Amniotic stem cell (primary cell): ENCODE measurements at places on chromosomes 1 and 21.
A peak's percentile ranks its signal among the peaks of the same experiment; 100 is the strongest.

DNA sequence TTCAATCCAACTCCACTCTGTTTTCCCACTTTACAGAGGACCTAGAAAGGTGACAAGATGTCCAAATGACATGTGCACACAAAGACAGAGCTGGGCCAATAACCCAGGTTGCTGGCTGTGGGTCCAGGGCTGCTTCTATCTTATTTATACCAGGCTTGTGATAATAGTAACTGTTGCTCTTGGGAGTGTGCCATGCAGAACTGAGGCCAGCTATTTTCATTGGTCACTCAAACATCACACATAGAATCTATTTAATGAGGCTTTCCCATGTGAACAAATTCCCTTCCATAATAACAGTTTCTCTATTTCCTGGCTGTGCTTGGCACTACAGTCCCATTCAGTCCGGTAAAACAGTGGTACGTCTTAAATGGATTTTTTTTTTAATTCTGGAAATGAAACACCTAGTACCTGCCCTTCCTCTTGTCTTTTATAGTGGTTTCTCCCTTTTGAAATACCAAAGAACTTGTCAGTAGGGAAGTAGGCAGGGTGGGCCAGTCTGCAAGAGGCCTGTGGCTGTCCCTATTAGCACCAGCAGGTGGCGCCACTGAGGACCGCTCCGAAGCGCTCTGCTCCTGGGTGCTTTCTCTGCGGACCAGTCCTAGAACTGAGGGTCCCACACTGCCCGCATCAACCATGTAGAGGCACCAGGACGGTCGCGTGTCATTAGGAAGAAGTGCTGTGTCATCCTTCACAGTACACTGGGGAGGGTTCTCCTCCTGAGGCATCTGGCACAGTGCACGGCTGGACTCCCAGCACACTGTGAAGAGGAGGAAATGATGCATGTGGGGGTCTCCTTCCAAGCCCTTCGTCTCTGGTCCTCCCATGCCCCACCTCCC is 52.1 kb downstream of the GPR161 start:
- DNase-seq, result no peak

- no peak for DNase-seq
These were observed 14.7 kb upstream of the GSTM4 start for GRCh38 chr1:109641078-109641740.

DNA sequence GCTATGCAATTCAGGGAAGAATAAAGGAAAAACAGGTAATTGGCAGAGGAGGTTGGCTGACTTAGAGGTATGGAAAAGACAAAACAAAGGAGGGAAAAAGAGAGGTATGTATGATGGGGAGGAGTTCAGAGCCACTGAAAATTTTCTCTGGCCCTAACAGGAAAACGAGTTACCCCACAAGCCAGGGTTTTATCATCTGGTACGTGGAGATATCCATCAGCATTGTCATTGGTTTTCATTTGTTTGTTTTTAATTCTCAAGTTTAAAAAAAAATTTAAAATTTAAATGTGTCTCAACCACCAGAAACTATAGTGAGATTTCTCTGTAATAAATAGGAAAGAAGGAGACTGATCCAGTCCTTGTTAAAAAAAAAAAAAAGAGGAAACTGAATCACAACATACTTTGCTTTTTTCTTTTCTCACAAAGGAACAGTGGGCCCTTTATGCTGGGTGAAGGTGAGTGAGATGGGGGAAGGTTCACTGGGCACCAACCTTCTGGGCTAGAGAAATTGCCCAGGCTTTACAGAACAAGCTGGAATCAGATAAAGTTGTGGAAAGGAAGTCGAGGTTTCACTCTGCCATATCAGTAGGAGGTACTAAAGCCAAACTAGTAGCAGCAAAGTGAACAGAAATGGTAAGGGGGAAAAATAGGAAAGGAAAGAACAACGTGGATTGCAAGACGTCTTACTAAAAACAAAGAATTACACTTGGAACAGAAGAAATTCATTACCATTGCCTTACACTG is 2.7 kb downstream of the IFNAR2 start:
- DNase-seq, result no peak

- DNase-seq, result no peak
These were observed 73.8 kb upstream of the MORC3 start for GRCh38 chr21:36246080-36246631.

- DNase-seq, result no peak
These were observed 401.3 kb downstream of the HHAT start for GRCh38 chr1:210730023-210730422.

DNA sequence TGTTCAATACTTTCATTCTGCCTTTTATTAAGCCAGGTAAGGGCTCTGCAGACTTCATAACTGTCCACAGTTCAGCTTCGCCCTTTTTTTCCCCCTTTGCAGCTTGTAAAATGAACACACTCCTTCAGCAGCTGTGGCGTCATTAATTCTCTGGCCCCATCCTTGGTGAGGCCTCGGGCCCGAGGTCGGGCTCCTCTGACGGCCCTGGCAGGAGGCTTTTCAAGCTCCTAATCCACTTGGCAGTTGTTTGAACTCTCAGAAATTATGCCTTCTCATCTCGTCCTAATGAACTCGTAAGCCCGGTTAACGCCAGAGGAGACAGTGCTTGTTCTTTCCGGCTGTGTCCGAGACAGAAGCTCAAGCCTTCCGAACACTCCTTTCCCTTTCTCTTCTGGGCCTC is 18.1 kb upstream of the EPHA8 start:
- no peak for DNase-seq

- no peak for DNase-seq
These were observed 254.4 kb upstream of the GJB5 start for GRCh38 chr1:34500451-34500850.

- DNase-seq, result no peak
These were observed 341.1 kb upstream of the RUNX1 start for GRCh38 chr21:35390013-35390776.

- DNase-seq, result no peak
These were observed 68.4 kb downstream of the SNRPE start for GRCh38 chr1:203929741-203930309.

- DNase-seq, result no peak
These were observed 15.4 kb downstream of the TRIM67 start for GRCh38 chr1:231177226-231177625.

DNA sequence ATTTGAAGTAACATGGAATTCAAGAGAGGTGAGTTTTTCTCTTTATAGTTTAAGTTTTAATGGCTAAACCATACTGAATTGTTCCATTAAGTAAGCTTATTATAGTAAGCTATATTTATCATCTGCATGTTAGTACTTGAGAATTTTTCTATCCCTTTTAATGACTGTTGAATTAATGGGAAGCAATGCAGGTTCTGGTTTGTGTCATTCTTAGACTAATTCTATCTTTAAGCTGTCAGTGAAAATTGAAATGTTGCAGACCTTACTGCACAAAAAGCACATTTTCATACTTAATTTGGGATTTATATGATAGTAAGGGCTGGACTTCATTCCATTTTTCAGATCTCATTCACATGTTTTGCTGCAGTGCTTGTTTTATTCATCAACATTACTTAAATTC is 25.9 kb downstream of the SRSF11 start:
- no peak for DNase-seq

- no peak for DNase-seq
These were observed 14.4 kb upstream of the DIPK1A start for GRCh38 chr1:92975551-92976232.

- DNase-seq, result peak; percentile 23
These were observed 65.8 kb downstream of the AK5 start for GRCh38 chr1:77347646-77348045.

DNA sequence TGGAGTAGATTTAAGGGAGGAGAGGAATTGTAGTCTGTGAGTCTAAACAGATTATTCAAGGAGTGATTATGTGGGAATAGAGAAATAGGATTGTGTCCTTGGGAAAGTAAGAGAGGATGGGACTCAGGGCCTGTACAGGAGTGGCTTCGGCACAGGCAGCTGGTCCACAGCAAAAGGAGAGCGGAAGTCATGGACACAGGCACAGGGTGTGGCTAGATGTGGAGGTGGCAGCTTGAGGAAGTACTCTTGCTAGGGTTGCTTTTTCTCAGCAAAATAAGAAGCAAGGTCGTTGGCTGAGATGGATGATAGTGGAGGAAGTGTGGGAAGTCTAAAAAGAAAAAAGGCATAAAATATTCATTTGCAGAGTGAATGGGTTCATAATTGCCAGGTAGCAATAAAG is 18.5 kb upstream of the ZNF648 start:
- no peak for DNase-seq

DNA sequence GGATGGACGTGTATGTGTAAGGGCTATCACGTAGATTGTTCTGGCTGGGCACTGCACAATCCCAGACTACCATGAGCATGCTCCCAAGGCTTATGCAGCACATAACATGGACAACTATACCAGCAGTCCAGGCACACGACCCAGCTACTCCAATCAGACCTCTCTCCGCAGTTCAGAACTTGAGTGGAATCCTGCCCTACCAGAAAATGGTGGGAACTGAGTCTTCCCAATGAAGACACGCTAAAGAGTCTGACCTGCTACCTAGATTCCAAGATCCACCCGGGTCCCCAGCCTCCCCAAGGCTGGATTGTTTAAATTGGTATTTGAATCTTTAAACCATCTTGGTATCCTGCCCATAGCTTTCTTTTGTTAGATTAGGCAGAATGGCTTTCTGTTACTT is 251.3 kb upstream of the KAZN start:
- no peak for DNase-seq

DNA sequence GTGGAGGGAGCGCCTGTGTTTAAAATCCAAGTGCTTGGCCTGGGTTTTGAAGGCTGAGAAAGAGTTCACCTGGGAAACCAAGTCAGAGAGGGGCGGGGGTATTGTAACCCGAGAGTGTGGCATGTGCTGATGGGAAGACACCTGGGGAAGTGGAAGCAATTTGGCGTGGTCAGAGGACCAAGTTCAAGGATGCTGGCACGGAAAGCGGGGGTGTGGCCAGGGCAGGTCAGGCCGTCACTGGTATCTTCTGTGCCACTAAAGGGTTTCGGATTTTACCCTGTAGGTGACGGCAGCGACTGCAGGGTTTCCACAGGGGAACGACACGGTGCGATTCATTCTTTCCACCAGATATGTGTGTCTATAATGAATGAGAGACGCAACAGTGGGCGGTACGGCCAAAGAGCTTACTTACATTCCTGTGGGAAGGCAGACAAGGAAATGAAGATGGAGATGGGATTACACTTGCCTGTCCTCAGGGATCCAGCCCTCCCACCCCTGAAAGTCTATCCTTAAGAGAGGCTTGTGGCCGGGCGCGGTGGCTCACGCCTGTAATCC is 31.3 kb downstream of the CA6 start:
- DNase-seq, result no peak

DNA sequence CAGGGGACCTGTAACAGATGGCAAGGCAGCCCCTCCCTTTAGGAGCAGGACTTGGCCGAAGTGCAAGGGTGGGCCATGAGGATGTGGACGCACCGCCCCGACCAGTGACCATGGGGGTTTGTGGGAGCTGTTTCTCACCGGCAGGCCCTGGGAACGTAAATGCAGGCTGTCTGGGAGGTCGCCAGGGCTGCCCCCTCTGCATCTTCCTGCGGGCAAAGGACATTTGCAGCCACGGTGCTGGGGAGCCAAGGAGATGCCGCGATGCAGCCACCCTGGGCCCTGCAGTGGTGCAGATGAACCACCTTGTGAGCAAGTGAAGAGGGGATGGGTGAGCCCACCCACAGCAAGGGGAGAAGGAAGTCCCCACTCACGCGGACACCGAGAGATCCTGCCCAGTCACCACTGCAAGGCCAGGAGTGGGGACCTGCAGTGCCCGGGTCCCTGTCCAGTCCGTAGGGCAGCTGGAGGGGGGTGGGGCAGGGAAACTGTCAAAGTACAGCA is 121.1 kb downstream of the SIK1 start:
- no peak for DNase-seq

DNA sequence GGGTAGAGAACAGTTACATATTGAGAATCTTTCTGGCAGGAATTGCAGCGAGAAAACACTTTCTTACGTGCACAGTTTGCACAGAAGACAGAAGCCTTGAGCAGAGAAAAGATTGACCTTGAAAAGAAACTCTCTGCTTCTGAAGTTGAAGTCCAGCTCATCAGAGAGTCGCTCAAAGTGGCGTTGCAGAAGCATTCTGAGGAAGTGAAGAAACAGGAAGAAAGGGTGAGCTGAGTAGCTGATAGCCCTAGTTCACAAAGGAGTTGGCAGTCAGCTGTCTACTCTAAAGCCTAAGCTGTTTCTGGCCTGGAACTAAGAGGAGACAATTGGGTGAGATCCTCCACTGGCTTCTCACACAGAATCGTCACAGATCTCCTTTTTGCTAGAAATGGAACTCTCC is 20.3 kb upstream of the SH3BGRL3 start:
- DNase-seq, result no peak

GRCh38 chr1:215160351-215160750 is 77.8 kb downstream of the KCNK2 start:
- no peak for DNase-seq

- DNase-seq, result no peak
These were observed 16.2 kb downstream of the SLC16A1 start for GRCh38 chr1:112939810-112940209.

GRCh38 chr1:86913896-86914600 is at the start of gene SELENOF:
Gene SELENOF (minus strand): TSS chr1:86914126. CDS start chr1:86914111, 15 bp downstream.
- peak; percentile 100 for DNase-seq

GRCh38 chr1:50268049-50268448 is 155.2 kb downstream of the DMRTA2 start:
- DNase-seq, result no peak

DNA sequence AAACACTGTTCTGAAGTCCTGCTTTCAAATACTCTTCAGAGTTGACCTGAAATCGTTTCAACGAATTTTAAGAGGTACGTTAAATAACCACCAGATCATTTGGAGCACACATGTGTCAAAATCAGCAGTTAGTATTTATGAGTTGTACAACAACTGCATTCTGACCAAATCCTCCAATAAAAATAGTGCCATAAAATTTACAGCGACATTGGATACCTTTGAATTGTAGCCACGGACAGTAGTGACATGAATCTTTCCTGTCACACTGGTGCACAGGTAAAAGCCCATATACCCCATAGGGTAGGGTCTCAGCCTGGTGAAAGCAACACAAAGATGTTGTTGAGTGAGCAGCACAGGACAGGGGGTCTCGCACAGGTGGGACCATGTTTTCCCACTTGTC is 121.5 kb downstream of the CLIC6 start:
- no peak for DNase-seq

DNA sequence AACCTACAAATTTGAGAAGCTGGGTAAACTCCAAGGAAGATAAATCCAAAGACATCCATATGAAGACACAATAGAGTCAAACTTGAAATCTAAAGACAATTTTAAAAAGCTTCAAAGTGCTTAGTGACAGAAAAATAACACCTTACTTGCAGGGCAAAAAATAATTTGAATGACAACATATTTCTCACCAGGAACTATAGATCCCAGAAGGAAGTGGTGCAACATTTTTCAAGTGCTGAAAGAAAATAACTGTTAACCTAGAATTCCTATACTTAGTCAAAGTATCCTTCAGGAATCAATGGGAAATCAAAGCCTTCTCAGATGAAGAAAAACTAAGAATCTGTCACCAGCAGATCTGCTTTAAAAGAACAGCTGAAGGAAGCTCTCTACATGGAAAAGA is 184.4 kb downstream of the HLX start:
- no peak for DNase-seq

DNA sequence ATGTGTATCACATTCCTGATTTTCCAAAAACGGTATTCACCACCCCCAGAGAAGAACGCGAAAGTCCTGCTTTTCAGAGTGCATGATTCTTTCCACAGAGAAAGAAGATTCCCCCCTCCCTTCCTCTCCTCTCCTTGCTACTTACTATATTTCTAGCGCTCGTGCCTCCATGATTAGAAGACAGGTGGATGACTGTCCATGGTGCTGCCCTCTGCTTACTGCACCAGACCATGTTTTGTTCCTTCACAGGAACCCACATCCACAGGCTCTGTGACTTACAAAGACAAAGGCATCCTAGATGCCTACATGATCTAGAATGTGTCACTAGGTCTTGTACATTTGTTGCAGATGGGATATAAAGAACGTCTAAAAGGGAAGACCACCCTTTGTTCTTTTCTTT is 49.1 kb upstream of the ZNF648 start:
- DNase-seq, result no peak

GRCh38 chr1:223256034-223256433 is 107.9 kb downstream of the SUSD4 start:
- no peak for DNase-seq
